ENCODE measurements at places on chromosomes 11 and 22.

DNA sequence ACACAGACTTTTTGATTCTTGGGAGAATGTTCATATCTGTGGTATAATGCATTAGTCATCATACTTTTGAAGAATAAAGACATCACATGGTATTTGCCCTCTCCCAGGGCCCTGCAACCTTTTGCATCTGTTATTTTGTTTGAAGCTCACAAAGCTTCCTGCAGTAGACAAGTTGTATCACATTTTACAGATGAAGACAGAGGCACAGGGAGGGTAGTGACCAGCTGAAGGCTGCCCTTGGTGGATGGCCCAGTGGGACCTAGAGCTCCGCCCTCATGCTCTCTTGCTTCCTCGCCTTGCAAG lies 66.4 kb downstream of the UBASH3B start:
- DNase-seq: no peak

DNA sequence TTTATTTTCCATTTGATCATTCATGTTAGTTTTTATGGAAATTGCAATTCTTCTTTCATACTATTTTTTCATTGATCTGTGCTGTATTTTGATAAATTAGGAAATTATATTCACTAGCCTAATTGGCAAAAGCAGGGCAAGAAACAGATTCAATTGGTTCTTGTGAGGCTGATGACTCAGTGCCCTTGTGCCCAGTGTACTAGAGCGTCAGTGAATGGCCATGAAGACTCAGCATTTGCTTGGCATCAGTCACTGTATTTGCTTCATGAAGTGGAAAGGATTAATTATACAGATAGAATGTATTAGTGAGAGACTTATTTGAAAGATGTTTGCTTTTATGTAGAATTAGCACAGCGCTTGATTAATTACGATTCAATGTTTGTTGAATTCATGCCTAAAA lies 31.8 kb downstream of the MRGPRX1 start:
- no peak for DNase-seq

DNA sequence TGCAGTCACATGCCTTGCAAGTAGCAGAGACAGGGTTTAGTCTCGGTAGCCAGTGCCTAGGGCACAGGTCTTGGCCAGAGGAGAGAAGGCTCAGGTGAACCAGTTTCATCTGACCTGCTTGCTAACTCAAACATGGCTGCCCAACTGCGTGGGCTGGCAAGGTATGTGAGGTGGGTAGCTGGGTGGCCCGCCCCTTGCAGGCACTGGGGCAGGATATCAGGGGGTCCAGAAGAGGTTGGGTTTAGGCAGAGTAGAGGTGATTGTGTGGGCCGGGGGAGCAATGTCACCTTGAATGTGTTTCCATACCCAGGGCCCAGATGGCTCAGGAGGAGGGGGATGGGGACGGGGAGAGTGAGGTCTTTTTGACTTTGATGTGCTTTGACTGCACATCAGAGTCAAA lies 37.7 kb downstream of the ST3GAL4 start:
- no peak for DNase-seq

DNA sequence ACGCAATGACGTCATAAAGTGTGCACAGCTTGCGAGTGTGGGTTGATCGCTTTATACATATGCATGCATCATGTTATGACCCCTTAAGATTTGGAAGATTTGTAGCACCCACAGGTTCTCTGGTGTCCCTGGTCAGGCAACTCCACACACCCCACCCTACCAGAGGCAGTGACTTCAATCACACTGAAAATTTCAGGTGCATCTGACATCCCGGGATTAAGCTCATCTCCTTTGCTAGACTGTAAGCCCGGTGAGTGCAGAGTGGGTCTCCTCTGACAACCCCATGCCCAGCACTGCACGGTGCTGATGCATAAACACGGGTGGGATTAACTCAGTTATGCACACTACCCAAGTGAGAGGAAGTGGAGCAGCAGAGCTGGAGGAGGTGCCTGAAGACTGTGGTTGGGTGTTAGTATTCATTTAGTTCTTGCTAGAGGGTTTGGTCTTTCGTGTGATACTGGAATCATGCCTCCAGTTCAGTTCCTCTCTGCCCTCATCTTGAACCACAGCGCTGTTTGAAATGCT lies 6.5 kb downstream of the ARSA start:
- DNase-seq: no peak

- no peak for DNase-seq
Measured at GRCh38 chr11:11665407-11665806, 43.6 kb upstream of the GALNT18 start.

GRCh38 chr11:91653079-91653754 lies 571.4 kb upstream of the FAT3 start:
- no peak for DNase-seq

GRCh38 chr11:75763846-75764245 lies 4.7 kb upstream of the DGAT2 start:
- no peak for DNase-seq

DNA sequence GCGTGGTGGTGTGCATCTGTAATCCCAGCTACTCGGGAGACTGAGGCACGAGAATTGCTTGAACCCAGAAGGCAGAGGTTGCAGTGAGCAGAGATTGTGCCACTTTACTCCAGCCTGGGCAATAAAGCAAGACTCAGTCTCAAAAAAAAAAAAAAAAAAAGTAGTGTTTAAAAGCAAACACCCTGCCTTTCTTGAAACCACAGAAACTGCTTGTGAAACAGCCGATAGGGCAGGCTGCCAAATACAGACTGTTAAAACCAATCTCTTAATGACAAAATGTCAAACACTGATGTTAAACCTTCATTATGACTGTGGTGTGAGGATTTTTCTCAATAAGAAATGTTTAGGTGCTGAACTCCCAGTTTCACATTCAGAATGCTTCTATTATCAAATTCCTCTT lies 27.3 kb downstream of the MARK2 start:
- no peak for DNase-seq

DNA sequence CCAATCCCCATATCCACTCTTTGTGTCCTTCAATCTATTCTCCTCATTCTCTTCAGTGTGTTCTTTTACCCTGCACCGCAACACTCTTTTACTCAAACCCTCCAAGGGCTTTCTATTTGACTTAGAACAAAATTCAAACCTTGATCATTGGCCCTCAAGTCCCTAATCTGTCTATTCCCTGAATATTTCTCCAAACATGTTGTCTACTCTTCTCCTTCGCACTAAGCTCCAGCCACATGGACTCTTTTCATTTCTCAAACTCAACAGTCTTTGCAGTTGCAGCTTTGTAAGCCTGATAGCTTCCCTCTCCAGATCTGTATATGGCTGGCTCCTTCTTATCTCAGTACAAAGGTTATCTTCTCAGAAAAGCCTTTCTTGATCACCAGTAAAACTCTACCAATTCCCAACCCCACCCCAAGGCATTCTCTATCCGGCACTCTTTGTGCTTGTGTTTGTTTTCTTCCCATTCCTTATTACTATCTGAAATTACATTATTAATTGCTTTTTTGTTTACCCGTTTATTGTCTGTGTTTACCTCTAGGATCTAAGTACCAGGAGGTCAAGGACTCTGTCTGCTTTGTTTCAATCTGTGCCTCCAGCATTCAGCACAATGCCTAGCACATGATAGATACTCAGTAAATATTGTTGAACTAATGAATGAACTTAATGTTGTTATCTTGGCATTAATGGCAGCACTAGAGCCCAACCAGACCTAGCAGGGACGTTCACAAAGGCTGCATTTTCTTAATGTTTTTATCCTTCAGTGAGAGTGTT lies 147.4 kb downstream of the BBOX1 start:
- no peak for DNase-seq

- no peak for DNase-seq
Measured at GRCh38 chr22:21041937-21042336, 3.8 kb upstream of the LRRC74B start.

DNA sequence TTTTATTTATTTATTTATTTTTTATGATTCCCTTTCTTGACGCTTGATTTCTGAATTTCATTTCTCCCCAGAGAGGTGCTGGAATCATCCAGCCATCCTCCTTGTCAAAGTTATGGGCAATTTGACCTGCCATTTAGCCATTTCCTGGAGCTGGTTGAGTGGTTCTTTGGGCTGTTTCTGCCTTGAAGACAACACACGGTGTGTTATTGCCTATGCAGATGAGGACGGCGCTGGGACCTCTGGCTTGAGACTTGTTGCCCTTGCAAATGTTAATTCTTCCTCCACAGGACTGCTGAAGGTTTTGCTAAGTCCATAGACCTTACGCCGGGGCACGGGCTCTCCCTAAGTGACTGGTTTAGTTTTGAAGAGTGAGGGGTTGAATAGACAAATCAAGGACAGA lies 147.9 kb upstream of the PLET1 start:
- DNase-seq: no peak

DNA sequence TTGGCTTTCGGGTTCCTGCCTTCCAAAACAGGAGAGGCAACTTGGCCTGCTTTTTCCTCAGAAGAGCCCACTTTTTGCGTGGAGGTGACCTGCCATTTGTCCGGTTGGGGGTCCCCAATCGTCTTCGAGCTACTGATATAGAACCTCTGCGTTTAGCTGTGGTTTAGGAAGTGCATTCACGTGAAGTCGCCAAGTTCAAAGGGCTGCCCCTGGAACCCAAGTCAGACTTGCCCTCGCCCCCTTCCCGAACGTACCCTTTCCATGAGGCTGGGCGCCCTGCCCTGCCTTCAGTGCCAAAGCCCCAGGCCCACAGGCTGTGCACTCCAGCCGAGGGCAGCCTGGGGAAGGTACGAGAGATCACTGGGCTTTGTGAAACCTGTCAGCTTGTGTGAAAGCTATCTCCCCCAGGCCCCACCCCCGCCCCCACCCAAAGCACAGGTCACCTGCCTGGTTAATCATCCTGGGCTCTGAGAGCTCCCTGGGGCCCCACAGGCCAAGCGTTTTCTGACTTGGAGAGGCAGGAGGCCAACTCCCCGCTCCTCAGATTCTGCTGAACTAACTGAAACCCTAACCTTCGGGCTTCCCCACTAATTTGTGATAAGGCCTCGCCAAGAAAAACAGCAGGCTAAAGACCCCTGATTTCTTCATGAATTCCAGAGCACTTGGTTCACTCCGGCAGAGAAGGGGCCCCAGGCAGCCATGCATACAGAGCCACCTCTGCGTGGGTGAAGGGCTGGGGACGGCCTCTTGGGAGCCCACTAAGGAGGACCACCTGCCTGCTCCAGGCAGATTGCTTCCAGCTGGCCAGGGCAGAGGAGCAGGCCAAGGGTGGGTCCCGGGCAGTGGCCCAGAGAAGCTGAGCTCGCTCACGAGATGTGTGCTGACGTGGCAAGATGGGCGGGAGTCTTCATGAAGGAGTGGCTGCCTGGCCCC lies 25.8 kb upstream of the KCNQ1OT1 start:
- DNase-seq: peak; percentile 53

DNA sequence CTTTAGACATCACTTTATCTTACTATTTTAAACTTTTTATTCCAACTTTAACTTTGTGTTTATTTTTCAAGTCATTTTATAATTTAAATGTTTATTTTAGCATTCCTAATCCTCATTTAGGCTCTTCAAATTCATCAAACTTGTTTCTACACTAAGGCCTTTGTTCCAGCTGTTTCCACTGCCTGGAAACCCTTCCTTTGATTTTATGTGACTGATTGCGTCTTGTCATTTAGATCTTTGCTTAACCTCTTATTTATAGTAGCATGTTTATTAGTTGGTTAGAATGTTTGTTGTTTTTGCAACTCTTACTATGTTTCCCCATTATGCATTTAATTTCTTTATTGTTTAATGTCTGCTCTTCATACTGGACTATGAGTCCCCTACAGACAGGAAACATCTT lies 132.0 kb downstream of the FAM181B start:
- DNase-seq: no peak

DNA sequence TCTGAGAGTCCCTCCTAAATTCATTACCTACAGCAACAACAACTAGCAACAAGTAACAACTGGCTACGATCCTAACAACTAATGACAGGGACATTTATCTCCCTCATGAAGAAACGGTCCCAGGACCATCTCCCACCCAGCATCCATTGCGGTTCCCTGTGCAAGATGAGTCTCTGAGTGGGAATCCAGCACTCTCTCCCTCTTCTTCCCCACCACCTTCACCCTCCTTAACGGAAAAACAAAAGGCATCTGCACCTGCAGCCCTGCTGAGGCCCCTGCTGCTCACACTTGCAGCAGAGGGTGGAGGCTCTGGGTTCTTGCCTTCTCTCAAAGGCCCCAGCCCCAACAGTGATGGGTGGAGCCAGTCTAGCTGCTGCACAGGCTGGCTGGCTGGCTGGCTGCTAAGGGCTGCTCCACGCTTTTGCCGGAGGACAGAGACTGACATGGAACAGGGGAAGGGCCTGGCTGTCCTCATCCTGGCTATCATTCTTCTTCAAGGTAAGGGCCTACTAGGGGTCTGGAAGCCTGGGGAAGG lies at the start of gene CD3G:
Gene CD3G, plus strand, starts transcription at position 364 of the 535 bp plus-strand sequence. Its CDS starts 80 bp downstream, at position 444.
- DNase-seq: no peak

- no peak for DNase-seq
Measured at GRCh38 chr11:8056810-8057463, 24.1 kb upstream of the TUB start.

DNA sequence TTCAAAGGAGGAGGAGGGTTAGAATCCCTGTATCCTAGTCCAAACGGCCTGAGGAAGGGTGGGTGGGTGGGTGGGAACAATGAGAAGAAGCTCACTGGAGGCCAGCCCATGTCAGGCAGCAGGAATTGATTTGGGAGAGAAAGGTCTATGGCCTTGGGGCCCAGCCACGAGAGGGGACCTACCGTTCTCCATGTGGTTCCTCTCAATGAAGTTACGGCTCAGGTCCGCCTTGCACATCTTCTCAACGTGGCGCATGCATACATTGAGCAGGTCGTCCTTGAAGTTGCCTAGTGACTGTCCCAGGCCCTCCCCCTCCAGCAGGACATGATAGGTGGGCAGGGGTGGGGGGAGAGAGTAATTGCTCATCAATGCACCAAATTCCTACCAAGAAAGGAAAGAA lies 12.4 kb downstream of the TRIM29 start:
- DNase-seq: no peak

GRCh38 chr11:86869966-86870570 lies 69.7 kb downstream of the PRSS23 start:
- no peak for DNase-seq

DNA sequence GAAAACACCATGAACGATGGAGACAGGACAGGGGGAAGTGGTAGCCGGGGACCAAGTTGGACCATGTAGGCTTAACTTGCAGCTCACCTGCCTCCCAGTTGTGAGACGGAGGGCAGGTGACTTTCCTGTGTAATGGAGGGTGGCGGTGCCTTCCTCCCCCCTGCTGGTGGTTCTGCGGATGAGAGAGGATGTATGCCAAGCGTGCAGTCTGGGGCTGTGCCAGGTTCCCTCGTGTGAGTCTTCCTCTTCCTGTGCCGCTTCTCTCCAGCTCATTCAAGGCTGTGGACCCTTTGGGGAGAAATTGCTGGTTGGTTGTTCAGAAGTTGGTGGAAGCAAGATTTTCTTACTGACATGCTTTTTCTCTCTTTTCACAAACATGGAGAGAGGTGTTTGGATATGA lies 35.1 kb downstream of the MPPED1 start:
- no peak for DNase-seq

- DNase-seq: no peak
Measured at GRCh38 chr11:12674571-12674935, 332 bp downstream of the TEAD1 start.

- DNase-seq: no peak
Measured at GRCh38 chr22:24002272-24002671, 3.0 kb downstream of the GSTT4 start.

DNA sequence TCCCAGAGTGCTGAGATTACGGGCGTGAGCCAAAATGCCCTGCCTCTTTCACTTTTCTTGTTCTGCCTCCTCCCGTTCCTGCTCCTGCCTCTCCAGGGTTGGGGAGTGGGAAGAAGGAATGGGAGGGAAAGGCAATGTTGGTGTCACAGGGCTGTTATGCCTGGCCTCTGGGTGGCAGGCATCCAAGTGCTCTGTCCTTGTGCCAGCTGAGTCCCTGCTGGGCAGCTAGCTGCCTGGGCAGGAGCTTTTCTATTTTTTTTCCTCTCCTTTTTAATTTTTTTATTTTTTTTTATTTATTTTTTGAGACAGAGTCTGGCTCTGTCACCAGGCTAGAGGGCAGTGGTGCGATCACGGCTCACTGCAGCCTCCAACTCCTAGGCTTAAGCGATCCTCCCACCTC lies 4.1 kb upstream of the SAC3D1 start:
- DNase-seq: no peak
